NCI-H187 (cell line): ENCODE measurements at places on chromosomes 7 and 10.

DNA sequence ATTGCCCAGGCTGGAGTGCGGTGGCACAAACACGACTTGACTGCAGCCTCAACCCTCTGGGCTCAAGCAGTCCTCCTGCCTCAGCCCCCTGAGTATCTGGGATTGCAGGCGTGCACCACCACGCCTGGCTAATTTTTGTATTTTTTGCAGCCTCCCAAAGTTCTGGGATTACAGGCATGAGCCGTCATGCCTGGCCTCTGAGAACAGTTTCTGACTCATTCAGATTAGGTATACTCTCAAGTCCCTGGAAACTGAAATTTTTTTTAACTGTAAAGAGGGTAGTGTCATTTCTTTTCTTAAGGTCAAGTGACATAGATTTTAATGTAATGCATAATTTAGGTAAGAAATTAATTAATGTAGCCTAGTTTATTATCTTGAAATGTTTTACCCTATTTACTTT lies 104.7 kb downstream of the SEPTIN7 start:
- DNase-seq: no peak

- no peak for DNase-seq
Measured at GRCh38 chr7:157037635-157038034, 27.2 kb upstream of the MNX1 start.

- no peak for DNase-seq
Measured at GRCh38 chr10:91787810-91788209, 10.4 kb upstream of the TNKS2 start.

- no peak for DNase-seq
Measured at GRCh38 chr10:129523723-129524316, 56.8 kb downstream of the MGMT start.

- peak; percentile 42 for DNase-seq
Measured at GRCh38 chr7:95246831-95247370, 77.4 kb downstream of the PON1 start.

- no peak for DNase-seq
Measured at GRCh38 chr7:107213945-107214344, 45.1 kb downstream of the HBP1 start.

DNA sequence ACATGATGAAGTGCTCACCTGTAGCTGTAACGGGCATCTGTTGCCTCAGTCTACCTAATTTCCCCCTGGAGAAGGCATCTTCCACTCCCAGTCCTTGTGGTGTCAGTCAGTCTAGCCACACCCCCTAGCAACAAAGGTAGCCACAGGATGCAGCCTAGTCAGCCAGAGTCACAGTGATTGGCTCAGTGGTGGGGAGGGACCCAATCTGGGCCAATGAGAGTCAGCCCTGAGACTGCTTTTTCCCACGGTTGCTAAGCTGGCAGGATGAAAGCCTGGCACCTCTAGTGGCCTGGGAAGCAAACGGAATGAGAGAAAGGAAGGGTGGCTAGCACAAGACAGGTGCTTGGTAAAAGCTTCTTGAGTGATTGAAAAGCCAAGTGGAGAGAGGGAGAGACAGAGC lies 118.6 kb downstream of the SH3PXD2A start:
- no peak for DNase-seq

DNA sequence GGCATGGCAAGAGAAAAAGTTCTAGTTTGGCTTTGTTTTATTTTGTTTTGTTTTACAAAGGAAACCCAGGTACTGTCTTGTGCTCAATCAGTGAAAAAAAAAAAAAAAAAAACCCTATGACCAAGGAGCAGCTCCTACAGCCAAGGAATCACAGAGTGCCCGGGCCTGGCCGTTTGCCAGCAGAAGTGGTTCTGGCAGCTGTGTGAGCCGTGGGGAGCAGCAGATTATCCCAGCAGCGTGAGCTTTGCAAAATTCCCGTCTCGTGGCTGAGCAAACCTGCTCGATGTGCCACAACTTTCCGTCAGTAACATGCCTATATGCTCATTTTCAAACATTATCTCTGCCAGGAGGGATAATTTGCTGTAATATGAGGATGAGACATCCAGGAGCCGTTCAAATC lies 293.7 kb downstream of the POU6F2 start:
- DNase-seq: peak; percentile 7

DNA sequence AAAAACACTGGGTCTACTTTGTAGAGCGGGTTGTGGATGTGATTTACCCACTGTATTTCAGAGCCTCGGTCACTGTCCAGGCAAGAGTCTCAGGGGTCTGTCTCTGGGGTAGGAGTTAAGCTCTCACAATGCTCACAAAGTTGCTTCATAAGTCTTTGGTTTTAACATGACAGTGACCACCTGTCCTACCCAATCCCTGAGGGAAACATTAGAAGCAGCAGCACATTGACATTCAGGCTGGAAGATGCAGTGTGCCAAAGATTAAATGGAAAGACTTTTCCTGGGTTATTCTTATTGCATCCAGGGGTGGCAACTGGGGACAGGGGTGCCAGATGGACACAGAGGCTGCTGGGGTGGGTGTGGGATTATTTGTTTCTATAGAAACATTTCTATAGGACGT lies 330.0 kb downstream of the RNLS start:
- DNase-seq: no peak

GRCh38 chr7:155374276-155375252 lies 76.9 kb downstream of the INSIG1 start:
- no peak for DNase-seq

DNA sequence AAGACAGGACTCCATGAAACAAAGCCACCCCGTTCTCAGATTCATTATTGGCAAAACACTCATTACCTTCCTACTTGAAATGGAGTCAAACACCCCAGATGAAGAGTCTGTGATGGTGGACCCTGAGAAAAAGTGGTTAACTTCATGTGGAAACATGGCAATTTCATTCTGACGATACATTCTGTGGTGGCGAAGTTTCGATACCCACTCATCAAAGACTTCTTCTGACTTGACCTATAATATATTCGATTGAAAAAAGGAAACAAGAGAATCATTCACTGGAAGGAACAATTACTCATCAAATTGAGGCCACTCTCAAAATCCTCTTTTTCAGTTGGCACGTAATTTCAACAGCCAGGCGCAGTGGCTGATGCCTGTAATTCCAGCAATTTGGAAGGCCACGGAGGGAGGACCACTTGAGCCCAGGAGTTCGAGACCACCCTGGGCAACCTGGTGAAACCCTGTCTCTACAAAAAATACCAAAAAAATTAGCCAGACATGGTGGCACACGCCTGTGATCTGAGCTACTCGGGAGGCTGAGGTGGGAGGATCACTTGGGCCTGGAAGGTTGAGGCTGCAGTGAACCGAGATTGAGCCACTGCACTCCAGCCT lies 108.8 kb upstream of the GSDME start:
- no peak for DNase-seq

DNA sequence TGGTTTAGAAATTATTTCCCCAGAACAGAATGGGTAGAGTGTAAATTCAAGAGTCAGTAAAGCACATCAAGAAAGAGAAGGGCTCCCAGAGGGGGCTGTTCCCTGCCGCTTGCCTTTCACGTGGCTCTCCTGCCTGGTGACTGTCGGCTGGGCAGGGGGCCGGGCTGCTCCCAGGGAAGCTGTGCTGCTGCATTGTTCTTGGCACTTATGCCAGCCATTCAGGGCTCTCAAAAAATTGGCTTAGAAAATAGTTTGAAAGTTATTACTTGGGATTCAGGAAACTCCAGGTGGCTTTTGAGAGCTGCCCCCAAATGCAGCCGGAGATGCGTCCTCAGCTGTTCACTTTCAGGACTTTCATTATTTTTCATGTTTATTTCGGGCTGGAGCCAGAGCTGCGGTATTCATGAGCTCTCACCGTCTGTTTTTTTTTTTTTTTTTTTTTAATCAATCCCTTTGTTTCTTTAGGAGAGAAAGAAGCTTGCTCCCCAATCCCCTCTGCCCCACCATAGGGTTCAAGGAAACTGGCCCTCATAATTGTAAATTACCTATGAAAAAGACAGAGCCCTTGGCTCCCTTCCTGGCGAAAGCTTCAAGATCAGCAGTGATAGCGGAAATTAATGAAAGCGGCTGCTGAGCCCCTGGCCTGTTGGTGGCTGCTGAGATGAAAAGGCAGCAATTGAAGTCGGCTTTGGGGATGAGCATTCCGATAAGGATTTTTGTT lies 94.1 kb downstream of the SORCS3 start:
- no peak for DNase-seq

GRCh38 chr10:38163617-38164016 lies 69.5 kb downstream of the ZNF37A start:
- DNase-seq: no peak

DNA sequence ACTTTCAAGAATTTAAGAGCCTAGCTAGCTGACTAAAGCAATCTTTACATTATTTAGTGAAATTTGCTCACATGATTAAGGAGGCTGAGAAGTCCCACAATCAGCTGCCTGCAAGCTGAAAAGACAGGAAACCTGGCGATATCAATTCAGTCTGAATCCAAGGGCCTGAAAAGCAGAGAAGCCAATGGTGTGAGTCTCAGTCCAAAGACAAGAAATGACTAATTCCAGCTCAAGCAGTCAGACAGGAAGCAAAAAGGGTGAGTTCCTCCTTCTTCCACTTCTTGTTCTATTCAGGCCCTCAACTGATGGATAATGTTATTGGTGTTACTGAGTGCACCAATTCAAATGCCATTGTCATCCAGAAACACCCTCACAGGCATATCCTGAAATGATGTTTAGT lies 1231.6 kb upstream of the CELF2 start:
- no peak for DNase-seq

- no peak for DNase-seq
Measured at GRCh38 chr7:123666492-123666891, 10.8 kb downstream of the LMOD2 start.

- no peak for DNase-seq
Measured at GRCh38 chr7:36117203-36117840, 35.7 kb upstream of the EEPD1 start.

DNA sequence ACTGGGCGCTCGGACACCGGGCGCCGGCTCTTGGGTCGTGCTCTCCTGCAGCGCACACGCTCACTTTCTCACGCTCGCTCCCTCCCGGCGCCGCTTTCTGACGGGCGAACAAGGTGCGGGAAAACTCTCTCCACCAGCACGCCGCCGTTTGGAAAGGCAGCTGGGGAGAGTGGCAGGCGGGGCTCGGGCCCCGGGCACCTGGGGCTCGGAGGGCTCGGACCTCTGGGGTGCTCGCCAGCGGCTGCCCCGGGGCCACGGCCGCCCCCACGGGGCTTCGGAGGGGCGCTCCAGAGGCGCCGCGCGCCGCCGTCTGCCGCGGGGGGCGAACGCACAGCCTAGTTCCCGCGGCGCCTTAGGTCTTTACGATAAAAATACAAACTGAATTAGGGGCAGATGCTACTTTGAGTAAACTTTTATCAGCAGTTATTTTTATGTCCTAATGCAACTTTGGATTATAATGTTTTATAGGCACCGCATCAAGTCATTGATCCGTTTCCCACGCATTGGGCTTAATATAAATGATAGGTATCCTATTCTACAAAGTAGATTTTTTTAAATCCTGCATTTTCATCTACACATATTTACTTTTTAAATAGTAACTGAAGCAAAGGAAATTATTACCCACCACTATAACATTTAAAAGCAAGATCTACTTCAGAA lies 535 bp upstream of the EPC1 start:
- no peak for DNase-seq

DNA sequence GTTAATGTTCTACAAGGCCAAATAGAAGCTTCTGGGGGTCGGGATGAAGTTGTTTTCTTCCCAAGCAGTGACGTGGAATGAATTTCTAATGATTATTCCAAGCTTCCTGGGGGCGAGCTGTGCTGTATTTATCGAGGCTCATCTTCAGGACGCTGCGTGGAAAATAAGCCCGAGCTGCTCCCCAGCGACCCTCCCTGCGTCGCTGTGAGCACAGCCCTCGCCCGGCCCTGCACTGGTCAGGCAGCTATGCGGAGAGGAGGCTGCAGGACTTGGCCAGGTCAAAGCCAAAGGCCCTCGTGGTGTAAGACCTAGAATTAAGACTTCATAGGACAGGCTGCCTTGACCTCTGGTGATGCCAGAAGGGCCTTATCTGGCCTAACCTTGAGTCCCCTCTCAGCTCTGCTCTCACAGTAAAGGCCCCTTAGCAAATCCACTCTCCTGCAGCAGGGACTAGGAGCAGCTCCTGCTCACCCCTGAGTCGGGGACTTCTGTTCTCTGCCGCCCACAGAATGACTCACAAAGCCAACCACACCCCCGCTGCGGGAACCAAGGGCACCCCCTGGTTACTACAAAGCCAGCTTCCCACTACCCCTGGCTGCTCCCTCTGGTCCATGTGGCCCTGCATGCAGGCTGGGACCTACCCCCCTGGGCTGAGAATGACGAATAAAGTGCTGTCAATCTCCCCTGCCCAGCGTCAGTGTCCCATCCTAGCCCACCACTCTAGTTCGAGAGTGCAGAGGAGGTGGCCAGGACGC lies 501.6 kb downstream of the TCERG1L start:
- DNase-seq: no peak

DNA sequence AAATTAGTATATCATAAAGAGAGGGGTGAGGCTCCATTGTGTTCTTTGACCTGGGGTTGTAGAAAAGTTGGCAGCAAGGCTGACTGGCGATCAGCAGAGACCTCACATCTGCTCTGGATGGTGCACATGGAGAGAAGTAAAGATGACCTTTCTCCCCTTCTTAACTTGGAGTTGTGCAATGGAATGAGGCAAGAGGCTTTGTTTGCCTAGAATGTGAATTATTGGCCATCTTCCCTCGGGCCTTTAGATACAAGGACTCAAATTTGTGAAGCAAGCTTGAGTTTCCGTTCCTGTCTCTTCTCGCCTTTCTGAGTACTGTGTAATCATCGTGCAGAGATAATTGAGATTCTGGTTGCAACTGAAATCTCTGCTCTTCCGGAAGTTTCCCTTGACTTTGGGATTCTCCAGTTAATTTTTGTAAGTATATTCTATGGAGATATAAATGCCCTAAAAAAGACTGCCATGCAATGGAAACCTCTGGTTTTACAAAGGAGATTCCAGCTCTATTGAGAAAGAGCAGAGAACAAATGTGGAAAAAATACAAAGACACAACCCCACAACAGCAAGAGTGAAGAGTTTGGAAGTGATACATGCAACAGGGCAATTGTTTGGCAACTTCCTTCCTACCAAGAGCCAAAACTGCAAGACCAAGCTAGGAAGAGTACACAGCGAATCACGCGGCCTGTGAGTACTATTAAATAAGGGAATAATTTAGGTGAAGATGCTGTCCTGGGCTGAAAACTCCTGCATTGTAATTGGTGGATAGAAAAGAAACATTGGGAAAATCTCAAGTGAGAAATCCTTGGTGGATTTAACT lies 542.3 kb upstream of the NRP1 start:
- no peak for DNase-seq

- no peak for DNase-seq
Measured at GRCh38 chr10:80457554-80458262, 3.6 kb downstream of the TSPAN14 start.

DNA sequence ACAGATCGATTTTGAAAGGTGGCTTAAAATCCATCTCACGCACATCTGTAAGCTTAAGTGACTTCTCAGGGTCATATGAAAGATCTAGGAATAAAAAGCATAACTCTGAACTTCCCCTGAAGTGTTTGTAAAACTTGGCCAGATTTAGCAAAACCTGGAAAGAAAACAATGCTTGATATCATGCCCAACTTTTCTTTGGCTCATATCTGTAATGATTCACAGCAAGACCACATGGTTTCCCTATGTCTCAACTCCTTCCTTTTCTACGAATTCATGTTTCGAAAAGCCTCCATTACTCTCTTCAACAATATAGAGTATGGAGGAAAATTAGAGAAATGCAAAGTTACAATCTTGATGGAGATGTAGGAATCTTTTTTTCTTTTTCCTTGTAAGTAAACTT lies 20.1 kb upstream of the CABCOCO1 start:
- no peak for DNase-seq
